Astrocyte of the spinal cord (primary cell): ENCODE measurements at places on chromosomes 4 and X.

GRCh38 chrX:75151827-75152592 is 4.1 kb downstream of the ABCB7 start:
- DNase-seq, result no peak

DNA sequence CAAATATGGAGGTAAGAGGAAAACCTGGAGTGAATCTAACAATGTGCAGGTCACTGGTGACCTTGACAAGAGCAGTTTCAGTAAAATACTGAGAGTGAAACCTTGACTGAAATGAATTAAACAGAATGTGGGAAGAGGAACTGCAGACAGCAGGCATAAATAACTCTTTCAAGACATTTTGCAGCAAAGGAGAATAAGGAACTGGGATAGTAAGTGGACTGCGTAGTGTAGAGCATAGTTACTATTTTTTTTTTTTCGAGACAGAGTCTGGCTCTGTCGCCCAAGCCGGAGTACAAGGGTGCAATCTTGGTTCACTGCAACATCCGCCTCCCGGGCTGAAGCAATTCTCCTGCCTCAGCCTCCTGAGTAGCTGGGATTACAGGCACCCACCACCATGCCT is 24.0 kb downstream of the RBMX start:
- DNase-seq, result no peak

DNA sequence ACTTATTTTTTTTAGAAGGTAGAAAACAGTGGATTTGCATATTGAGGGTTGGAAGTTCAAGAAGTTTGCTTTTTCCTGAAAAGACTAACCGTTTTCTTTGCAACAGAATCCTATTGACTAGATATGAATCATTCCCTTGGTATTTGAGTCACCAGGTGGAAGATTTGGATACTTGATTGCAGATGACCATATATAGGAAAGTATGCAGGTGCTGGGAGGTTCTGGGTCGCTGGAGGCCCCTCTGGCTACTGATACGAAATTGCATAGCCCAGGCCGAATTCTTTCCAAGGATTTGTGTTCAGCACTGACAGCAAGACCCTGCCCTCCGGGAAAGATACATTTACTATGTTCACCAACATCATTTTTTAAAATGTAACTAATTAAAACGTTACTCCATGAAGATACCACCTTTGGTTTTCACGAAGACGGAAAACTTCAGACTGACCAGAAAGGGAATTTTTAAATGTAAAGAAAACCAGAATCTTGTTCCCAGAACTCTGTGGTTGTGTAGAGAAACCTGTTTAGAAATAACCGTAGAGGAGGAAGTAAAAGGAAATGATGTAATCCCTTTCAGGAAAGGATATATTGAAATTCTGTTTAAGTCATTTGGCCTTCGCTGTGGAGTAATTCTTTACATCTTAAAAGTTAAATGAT is 946 bp downstream of the ANXA3 start:
- no peak for DNase-seq

- no peak for DNase-seq
Measured at GRCh38 chr4:100286636-100287035, 96.4 kb upstream of the DDIT4L start.
